NCI-H446 (cell line): ENCODE measurements at places on chromosomes 1 and 21.

DNA sequence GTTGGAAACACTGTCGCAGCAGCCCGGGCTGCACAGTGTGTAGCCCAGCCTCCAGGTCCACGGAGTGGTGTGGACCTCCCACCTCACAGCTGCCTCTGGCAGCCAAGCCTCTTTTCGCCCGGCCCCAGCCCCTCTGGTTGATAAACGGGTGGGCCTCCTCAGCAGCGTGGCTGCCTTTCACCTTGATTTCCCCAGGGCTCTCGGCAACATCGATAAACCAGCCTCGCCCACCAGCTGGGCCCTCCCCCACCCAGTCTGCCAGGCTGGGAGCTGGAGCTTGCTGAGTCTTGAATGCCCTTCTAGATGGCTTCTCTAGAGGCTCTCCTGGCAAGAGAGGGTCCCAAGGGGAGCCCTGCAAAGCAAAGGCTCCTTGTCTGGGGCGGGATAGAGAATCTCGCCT is 31.0 kb upstream of the LHX4 start:
- no peak for DNase-seq

GRCh38 chr1:8213136-8213535 is 104.8 kb upstream of the SLC45A1 start:
- DNase-seq = no peak

DNA sequence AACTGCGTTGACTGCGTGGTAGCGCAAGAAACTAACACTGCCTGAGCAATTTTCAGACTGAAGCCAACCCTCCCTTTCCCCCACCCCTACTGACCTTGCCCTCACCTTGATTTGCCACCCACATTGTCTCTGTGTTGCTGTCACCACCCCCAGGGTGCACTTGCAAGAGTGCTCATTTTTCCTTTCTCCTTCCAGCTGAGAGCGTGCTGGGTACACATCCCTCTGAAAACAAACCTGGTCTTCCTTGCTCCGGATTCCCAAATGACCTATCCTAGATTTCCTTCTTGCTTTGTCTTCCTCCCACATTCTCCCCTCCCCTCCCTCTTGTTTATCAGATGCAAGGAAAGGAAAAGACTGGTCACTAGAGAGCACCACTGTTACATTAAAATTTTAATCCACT is 24.2 kb downstream of the MPZ start:
- no peak for DNase-seq

DNA sequence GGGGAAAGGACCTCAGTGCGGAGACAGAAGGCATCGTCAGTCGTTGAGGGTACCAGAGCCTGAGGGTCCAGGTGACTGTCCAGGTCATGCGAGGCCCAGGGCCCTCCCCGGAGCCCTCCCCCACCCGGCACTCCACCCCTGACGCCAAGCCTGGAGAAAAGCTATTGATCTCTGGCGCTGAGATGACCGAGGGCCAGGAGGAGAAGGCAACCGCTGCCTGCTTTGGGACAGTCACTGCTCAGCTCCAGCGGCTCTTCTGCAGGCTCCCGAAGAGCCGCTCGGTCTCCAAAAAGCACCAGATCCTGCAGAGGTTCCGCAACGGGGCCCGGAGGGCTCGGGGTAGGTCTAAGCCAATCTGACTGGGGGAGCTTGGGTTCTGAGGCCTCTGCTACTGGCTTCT is 10.9 kb downstream of the RASSF5 start:
- DNase-seq = no peak

GRCh38 chr1:30329263-30329753 is 394.1 kb downstream of the MATN1 start:
- DNase-seq = no peak

DNA sequence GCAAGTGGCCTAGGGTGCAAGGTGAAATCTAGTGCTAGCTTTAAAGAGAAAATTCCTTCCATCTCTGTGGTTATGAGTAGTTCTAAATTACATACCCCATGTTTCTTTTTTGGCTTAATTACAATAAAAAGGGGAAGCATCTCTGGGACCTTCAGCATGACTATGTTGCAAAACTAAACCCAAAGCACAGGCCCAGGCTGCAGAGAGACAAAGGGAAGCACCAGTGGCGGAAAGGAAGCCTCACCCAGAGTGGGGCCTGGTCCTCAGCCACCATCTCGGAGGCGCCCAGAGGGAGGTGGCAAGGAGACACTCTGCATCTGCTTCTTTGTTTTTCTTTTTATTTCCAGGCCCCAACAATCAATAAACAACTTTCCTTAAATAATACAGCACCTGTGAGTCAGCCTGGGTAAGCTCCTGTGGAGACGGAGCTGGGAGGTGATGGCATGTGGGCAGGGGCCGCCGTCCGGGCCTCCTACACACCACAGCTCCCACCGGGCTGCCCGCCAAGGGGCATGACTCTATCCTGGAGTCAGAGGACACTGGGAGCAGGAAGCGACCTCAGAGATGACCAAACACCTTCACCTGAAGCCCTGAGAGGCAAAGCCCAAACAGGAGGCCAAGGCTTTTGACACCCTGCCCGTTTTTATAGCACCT is 21.7 kb downstream of the ITPKB start:
- no peak for DNase-seq

DNA sequence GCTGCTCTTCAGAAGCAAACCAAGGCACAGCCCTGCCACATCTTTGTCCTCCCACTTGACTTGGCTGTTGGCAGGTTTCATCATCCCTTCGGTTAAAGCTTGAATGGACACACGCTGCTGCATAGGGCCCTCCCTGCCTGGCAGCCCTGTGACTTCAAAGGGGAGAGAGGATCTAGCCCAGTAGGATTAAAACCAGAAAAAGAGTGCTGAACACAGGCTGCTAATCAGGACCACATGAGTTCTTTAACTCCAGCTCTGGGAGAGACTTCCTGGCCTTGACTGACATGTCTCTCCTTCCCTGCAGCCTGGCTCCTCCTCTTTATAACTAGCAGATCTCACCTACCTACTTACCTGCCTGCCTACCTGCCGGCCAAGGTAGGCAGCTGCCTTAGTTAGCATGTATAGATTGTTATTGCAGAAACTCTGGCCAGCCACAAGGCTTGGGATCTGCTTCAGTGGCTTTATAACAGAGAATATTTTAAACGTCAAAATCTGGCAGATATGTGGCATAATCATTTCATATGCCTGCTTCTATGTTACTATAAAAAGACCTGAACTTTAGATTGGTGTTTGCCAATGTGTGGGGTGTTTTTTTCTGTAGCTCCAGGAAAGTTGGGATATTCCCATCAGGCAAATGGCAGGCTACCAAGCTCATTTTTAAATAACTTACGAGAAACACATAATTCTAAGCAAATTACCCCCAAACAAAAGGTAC is 49.4 kb downstream of the ERG start:
- no peak for DNase-seq

- no peak for DNase-seq
Observed at GRCh38 chr1:115041654-115042053, 12.0 kb downstream of the TSHB start.

DNA sequence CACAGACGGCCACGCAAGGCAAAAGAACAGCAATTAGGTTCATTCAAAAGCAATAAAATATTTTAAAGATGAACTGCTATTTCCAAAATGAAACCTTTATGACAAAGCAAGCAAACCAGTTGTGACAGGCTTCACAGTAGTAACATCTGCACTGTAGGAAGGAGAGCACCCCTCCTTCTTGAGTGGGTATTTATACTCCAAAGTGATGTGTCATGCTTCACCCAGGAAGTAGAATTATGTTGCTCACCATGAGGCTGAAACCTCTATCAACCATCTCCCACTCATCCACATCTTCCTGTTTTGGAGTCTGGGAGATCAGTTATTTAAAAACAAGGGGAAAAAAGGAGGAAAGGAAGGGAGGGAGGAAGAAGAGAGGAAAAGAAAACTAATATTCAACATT is 885 bp downstream of the OR2T10 start:
- no peak for DNase-seq

DNA sequence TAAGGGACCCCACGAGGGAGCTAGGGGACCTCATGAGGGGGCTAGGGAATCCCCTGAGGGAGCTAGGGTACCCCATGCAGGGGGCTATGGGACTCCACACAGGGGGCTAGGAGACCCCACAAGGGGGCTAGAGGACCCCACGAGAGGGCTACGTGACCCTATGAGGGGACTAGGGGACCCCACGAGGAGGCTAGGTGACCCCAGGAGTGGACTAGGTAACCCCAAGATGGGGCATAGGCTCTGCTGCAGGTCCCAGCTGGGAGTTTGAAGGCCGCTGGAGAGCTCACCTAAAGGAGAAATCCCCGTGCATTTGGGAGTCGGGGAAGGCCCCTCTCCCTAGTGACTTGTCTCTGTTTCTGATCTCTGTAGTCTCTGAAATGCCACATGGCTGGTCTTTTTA is 50.0 kb upstream of the DMRTB1 start:
- DNase-seq = no peak

DNA sequence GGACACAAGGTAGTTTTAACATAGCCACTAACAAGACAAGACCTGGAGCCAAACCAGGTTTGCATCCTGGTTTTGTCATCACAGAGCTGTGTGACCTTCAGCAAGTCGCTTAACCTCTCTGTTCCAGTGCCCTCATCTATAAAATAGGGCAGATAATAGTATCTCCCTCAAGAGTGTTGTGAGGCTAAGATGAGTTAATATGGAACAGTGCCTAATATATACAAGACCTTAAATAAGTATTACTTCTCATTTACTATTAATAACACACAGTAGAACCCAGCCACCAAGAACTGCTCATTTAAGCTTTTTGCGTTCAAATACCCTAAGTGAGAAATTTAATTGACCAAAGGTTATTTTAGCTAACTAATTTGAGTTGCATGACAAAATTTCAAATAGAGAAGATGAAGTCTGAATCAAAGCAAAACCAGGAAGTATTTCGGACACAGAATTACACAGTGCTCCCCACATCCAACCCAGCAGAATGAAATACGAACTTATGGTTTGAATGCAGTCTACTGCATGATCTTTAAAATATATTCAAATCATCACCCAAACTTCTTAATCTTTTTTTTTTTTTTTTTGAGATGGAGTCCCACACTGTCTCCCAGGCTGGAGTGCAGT is 123.9 kb upstream of the KRTAP19-8 start:
- no peak for DNase-seq

DNA sequence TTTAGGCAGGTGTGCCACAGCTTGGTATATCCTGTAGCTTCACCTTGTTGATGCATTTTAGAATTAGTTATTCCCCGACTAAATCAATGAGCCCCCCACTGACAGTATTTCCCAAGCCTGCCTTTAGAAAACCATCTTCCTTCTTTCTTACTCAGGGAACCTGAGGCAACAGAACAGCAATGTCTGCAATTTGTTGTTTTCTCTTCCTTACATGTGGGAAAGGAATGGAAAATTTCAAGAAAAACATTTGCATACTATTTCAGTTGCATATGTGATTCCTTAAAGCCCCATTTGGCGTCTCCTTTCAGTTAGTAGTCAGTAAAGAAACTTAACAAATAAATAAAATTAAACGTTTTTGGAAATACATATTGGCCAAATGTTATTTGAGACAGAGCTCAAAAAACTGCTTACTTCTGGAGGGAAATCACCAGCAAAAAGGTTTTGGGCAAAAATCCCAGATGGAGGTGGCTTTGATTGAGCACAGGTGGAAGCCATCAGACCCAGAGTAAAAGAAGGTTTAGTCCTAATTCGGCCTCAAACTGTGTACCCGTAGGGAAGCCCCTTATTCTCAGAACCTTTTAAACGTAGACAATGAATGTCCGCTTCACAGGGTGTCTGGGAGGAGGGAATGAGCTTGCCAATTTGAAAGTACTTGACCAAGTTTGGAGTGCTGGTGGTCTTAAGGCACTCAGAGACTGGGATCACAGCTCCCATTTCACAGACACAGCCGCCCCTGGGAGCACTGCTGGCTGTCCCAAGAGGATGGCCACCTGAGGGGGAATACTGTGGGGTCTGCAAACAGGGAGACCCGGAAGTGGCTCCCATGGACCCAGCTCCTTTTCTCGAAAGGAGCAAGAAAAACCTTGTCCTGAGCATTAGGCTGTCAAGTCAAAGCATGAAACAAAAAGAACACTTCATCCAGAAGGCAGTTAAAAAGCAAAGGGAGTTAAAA is 9.4 kb downstream of the LHX4 start:
- DNase-seq = no peak

DNA sequence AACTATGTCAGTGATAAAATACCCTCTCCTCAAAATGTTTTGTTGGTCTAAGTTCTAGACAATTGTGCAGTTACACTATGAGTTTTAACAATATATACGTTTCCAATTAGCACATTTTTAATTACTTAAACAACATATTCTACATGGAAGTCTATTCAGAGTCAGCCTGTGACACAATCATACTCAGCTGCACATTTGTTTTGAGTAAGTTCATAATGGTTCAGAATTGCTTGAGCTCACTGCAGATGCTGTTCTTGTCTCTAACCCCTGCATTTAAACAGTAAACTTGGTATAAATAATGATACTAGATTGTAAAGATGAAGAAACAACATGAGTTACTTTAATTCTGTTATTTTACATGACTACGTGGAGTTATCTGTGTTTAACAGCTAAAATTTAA is 30.6 kb downstream of the CDKN2C start:
- DNase-seq = no peak

GRCh38 chr21:33943293-33943692 is 27.7 kb upstream of the ATP5PO start:
- no peak for DNase-seq

GRCh38 chr21:35921471-35921870 is 138.9 kb downstream of the SETD4 start:
- no peak for DNase-seq

DNA sequence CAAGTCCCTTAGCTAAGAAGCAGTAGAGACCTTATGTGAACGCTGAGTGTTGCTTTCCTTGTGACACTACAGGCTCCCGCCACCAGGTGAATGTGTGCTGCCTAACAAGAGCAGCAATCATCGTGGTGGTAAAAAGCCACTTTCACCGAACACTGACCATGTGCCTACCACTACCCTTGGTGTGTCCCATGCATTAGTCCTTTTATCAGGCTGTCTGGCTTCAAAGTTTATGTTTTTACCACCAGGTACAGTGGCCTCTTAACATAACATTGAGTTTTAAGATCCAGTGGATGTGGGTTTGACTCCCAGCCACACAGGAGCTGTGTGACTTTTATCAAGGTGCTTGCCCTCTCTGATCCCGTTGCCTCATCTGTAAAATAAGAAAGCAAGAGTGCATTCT is 1.7 kb downstream of the C1QB start:
- DNase-seq = no peak

- peak; percentile 13 for DNase-seq
Observed at GRCh38 chr1:156627313-156627880, 8.2 kb downstream of the HAPLN2 start.

GRCh38 chr21:15282665-15283064 is 217.9 kb upstream of the NRIP1 start:
- no peak for DNase-seq

- no peak for DNase-seq
Observed at GRCh38 chr1:56457756-56458375, 121.5 kb downstream of the PLPP3 start.
